CD4-positive, alpha-beta T cell treated with Interleukin-6 for 4 hours (primary cell): ENCODE measurements at places on chromosomes 7 and 10.
A peak's percentile ranks its signal among the peaks of the same experiment; 100 is the strongest.

DNA sequence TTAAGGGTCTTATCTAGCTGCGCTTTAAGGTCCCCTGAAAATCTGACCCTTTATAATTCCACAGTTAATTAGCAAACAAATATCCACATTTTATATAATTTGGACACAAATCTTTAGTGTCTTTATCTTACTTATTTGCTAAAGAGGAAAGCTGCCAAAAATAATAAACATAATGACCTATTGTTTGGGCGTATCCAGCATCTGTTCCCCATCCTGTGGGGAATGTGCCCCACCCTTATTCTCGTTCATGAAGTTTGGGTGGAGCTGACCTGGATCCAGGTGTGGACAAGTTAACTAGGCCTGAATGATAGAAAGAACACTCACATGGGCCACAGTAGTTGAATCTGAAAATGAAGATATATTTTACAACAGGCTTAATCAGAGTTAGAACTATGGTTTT lies 218.3 kb downstream of the CRPPA start:
- DNase-seq = no peak

GRCh38 chr10:12690525-12691126 lies 310.9 kb downstream of the CCDC3 start:
- DNase-seq = no peak

GRCh38 chr10:1123198-1123597 lies 67.0 kb downstream of the WDR37 start:
- DNase-seq = no peak

DNA sequence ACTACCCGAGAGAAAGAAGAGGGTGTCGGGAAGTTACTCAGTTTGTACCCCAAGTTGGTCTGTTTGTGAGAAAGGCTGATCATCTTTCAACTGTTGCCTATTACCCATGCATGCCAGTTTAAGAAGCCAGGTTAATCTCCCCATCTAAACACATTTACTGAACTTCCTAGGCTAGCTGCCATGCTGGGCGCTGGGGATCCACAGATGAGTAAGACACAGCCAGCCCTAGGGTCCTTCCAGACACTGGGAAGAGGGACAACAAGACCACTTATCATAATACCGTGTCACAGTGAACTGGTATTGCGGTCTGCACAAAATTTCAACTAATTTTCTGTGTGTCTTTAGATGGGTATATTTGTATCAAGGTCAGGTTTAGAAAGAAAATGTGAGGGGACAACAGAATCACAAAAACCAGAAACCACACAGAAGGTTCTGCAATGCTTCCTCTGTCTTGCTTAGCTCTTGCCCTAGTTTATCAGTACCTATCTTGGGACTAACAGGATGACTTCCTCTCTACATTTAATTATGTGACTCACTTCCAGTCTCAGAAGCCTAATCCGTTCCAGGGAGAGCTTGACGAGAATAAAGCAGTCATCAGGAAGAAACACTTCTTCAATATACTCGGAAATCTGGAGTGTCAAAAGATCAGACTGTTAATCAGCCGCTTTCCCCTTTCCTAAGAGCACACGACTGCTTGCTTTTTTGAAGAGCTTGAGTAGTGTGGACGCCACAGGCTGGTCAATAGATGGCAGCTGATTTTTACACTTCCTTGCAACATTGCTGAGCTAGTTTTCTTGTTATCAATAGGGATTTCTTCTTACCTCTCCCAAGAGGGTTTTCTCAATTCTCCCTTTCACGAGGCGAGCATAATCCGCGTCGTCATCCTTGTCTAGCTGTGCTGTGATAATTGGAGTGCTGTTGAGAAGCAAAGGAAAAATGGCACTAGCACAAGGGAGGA lies 45.7 kb downstream of the POLR3A start:
- DNase-seq = no peak

GRCh38 chr10:99859585-99859984 lies 77.1 kb downstream of the ABCC2 start:
- DNase-seq = no peak

- DNase-seq = peak; percentile 59
Observed at GRCh38 chr10:59808896-59809643, 55.8 kb upstream of the MRLN start.

- no peak for DNase-seq
Observed at GRCh38 chr10:23686722-23687121, 247.8 kb downstream of the OTUD1 start.

DNA sequence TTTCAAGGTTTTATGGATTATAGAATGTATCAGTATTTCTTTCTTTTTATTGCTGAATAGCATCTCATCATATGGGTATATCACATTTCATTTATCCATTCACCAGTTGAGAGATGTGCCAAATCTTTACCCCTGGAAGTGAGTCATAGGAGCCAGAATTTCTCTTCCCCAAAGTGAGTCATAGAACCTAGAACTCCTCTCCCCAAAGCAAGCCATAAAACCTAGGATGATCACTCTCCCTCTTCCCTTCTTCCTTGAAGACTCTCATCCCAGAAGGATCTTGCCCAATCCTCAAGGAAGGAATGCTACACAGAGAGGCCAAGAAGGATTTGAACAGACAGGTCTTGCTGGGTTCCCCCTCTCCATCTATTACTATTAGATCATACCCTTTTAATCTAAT lies 199.9 kb downstream of the EVX1 start:
- DNase-seq = no peak

- no peak for DNase-seq
Observed at GRCh38 chr10:70705121-70705861, 33.0 kb downstream of the ADAMTS14 start.

GRCh38 chr10:62815381-62816075 lies 638 bp downstream of the EGR2 start:
- peak; percentile 21 for DNase-seq

DNA sequence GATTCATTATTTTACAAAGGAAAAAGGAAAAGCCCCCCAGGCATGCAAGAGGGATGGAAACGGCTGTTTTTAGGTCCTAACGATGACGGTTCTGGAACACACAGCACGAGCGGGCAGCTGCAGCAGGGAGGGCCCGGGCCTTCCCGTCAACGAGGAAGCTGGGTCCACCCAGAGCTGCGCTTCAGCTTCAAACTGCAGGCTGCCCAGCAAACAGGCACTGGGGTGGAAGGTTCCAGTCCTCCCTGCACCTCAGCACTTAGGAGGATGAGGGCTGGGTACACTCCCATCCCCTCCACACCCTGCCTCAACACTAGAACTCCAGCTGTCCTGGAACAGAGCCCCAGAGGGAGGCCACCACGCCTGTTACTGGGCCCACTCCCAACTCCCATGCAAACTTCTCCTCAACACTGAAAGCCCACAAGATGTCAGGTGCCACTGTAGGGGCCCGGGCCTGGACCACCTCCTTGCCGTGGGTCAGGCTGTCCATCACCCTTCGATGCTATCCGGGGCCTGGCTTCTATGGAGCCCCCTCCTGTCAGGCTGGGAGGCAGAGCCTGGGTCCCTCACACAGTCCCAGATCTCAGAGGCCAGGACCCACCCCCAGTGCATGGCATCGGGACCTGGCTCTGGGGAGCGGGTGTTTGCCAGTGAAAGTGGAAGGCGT lies 33.0 kb downstream of the PAPOLB start:
- no peak for DNase-seq

DNA sequence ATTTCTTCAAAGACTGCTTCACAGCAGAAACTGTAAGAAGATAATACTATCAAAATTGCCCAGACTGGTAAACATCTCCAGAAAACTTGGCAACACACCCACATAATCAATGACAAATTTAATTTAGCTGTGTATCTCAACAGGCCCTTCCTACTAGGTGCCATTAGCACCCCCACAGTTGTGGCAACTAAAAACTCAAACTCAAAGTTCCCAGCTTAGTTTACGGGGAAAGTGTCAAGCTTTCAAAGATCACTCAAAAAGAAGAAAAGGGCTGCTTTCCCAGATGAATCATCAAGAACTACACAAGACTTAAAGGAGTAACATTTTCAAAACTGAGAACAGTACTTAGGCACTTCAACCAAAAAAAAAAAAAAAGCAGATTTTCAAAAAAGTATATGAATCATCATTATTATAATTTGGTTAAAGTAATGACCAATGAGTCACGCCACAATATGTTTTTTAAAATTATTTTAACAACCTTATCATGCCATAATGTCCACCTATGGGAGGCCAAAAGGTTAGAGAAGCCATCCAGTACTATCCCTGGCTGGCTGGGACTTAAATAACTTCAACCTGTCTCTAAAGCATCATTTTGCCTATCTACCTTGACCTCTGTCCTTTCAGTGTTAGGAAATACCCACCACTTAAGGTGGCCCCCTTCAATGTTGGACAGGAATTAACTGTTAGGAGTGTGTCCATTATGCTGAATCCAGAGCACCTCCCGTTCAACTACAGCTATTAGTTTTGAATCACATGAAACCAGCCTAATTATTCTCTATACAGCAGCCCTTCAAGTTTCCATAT lies 90.8 kb downstream of the ZFAND4 start:
- peak; percentile 17 for DNase-seq

- no peak for DNase-seq
Observed at GRCh38 chr7:39094731-39095130, 117.0 kb downstream of the POU6F2 start.

DNA sequence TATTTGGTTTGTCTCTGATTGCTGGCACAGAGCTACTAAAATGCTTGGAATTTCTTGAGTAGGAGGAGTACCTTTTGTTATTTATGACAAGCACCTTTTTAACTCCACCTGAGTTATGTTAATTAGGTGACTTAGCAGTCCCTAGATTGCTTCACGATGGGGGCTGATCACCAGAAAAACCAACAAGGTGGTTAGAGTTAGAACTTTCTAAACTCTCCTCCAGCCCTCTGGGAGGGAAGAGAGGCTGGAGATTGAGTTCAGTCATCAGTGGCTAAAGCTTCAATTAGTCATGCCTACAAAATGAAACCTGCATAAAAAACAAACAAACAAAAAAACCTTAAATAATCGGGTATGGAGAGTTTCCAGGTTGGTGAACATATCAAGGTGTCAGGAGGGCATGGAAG lies 23.6 kb upstream of the ING3 start:
- no peak for DNase-seq

GRCh38 chr7:142405122-142405765 lies 147.4 kb upstream of the PRSS58 start:
- no peak for DNase-seq
